Stimulated activated CD8-positive, alpha-beta memory T cell treated with anti-CD3 and anti-CD28 coated beads, Interleukin-2, amount 100 ng/mL, for 1 hour (primary cell): ENCODE measurements at places on chromosomes 13 and 19.

GRCh38 chr13:109533350-109533749 lies 253.0 kb downstream of the IRS2 start:
- DNase-seq: no peak

- no peak for DNase-seq
Observed at GRCh38 chr19:46691104-46691503, 25.8 kb downstream of the PRKD2 start.

DNA sequence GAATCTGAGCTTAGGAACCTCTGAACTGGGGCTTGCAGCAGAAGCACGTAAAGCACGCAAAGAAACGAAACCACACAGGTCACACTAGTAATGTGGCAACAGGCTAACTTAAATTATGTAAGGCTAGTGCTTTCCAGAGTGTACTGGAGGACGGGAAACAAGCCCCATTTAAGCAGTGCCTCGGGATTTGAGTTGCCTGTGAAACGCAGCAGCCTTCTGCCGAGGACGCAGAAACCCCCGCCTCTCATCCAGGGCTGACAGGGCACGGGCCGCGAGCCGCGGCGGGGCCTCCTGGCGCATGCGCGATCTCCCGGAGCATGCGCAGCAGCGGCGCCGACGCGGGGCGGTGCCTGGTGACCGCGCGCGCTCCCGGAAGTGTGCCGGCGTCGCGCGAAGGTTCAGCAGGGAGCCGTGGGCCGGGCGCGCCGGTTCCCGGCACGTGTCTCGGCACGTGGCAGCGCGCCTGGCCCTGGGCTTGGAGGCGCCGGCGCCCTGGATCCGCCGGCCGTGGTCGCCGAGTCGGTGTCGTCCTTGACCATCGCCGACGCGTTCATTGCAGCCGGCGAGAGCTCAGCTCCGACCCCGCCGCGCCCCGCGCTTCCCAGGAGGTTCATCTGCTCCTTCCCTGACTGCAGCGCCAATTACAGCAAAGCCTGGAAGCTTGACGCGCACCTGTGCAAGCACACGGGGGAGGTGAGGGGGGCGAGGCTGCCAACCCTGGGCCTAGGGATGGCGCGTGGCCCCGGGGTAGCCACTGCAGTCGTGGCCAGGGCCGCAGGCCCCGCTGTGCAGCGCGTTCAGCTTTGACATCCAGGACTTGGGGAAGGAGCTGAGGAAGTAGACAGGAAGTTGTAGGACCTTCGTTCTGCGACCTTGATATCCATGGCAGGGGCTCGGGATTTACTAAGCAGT lies at the start of gene GTF3A:
GTF3A (plus strand) TSS at position 374 of the 912 bp plus-strand sequence.
- peak; percentile 70 for DNase-seq

- DNase-seq: no peak
Observed at GRCh38 chr19:19579533-19580361, 38.7 kb downstream of the PBX4 start.

DNA sequence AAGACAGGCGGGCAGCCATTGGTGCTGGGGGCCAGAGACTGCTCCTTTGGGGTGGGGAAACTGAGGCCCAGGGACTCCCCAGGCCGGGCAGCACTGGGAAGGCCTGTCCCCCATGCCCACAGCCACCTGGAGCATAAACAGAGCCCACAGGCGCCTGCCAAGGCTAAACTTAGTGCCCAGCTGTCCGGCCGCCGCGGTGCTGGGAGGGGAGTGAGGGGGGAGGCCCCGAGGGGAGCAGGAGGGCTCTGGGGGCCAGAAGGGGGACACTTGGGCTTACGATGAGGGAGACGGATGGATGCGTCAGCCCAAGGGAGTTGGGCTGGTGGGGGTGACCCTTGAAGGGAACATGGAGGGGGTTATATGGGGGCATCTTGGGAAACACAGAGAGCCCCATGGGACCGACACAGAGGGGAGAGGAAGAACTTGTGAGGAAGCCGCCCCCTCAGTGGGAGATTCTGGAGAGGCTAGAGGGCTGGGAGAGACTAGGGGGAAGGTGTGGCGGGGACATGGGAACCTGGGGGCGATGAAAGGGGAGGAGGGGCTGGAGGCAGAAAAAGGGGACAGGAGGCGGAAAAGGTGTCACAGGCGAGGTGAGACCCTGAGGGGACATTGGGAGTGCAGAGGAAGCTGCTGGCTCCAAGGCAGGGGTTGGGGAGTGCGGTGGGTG lies 2.2 kb downstream of the CERS1 start:
- no peak for DNase-seq

GRCh38 chr13:73058736-73059459 lies at the start of gene KLF5:
Gene KLF5, plus strand, starts transcription at chr13:73059005. Its CDS starts 323 bp downstream, at chr13:73059328.
- DNase-seq: peak; percentile 92

GRCh38 chr13:74675972-74676371 lies 541.8 kb upstream of the KLF12 start:
- no peak for DNase-seq

GRCh38 chr13:73337532-73337931 lies 278.7 kb downstream of the KLF5 start:
- no peak for DNase-seq

GRCh38 chr19:7833225-7834099 lies 3.4 kb downstream of the EVI5L start:
- no peak for DNase-seq

DNA sequence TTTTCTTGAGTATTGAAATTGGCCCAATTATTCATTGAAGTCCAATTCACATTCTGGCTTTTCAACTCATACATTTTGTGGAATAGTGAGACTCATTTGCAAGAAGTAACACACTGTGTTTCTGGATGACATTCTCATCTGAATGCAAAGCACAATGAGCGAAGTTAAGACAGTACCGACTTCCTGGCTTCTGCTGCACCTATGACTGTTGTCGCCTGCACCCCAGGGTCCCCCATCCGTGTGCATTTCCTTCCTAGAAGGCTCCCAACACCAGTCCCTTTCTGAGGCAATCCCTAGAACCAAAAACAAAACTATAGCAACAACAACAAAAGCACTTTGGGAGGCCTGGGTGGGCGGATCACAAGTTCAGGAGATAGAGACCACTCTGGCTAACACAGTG lies 183.3 kb downstream of the SHISA2 start:
- no peak for DNase-seq

DNA sequence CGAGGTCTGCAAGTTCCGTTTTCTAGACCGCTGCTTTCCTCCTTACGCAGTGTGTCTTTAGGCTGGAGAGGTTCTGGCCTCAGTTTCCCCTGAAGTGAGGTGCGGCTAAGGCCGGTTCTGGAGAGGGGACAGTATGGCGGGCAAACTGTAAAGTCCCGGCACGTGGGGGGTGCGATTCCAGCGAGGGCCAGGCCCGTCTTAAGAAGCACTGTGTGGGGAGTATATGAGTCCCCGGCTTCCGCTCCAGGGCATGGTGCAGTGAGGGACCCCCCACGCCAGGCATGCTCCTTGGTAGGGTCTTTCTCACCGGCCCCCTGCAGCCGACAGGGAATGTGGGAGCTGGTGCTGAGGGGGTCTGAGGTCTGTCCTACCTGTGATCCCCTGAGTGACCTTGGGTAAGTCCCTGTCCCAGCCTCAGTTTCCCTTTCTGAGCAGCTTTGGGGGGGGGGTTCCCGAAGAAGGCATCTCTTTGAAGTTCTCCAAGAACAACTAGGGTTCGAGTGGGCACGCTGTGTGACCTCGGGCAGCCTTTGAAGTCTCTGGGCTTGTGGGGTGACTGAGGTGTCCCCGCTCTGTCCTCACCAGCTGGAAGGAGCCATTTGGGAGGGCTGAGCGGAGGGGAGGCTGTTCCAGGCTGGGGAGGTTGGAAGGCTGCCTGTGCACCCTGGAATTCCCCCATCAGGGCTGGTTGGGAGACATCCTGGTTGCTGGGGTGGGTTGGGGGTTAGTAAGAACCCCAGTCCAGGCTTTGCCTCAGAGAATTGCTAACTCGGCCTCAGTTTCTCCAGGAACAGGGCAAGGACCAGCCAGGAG lies 1.5 kb downstream of the NFIC start:
- no peak for DNase-seq

- DNase-seq: no peak
Observed at GRCh38 chr19:29690842-29691241, 24.2 kb downstream of the C19orf12 start.

DNA sequence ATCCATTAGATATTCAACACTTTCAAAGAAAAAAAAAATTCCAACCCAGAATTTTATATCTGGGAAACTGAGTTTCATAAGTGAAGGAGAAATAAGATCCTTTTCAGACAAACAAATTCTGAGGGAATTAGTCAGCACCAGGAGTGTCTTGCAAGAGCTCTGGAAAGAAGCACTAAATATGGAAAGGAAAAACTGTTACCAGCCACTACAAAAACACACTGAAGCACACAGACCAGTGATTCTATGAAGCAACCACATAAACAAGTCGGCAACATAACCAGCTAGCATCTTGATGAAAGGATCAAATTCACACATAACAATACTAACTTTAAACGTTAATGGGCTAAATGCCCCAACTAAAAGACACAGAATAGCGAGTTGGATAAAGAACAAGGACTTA lies 368.4 kb upstream of the MIR17HG start:
- DNase-seq: no peak

DNA sequence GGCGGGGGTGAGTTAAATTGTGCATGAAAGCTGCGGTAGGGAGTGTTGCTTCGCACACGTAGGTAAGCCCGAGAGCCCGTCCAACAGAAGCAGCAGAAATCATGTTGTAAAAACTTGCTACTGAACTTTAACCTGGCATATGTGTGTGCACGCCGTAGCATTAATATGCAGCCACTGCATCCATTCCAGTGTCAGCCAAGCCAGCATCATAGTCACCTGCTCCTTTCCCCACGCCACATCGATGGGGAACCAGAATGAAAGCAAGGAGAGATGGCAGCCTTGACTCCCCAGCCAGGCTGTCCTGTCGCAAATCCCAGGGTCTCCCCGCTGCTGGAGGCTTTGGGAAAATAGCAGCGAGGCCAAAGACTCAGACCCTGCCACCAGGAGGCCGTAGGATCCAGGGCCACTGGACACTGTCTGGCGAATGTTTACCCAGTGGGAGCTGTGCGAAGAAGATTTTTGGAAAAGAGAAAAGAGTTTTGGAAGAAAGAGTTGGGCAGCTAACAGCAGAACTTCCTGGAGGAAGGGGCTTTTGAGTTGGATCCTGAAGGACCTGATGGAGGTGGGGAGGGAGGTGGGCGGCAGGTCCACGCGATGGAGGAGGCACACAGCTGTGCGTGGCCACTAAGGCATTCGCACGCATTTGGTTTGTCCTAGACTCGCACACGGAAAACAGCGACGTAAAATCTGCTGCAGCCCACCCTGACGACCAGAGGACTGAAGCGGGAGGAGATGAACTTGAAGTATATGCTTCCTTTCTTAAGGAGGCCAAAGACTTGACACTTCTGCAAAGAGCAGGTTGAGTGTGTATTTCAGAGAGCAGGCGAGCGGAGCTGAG lies 48.7 kb upstream of the RANBP3 start:
- no peak for DNase-seq

DNA sequence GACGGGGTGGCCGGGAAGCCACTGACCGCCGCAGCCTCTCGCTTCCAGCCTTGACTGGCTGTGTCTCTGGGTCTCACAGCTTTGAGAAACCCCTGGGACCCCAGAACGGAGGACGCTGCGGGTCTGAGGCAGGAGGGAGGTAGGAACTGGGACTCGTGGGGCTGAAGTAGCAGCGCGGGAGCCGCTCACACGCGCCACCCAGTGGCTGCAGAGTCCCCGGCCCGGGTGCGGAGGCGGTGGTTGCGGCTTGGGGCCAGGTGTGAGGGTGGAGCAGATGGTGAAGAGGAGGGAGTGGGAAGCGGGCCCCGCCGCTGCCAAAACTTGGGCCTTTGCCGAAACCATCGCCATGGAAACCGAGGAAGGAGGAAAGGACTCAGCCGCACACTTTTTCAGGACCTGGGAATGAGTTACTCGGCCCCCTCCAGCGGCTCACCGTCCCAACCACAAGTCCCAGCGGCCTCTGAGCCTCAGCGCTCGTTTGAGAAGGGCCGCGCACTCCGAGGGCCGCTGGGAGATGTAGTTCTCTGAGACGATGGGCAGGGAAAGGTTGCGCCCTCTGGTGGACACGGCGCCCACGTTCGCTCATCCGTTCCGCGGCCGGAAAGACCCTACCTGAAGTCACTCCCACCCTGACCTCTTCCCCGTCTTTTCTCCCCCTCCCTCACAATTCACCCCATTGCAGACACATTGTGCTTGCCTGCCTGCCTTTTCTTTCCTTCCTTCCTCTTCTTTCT lies 2.2 kb upstream of the SLC17A7 start:
- peak; percentile 84 for DNase-seq

- no peak for DNase-seq
Observed at GRCh38 chr19:4582980-4583842, 23.7 kb upstream of the SEMA6B start.

GRCh38 chr19:7534531-7535046 lies 928 bp upstream of the PNPLA6 start:
- no peak for DNase-seq

DNA sequence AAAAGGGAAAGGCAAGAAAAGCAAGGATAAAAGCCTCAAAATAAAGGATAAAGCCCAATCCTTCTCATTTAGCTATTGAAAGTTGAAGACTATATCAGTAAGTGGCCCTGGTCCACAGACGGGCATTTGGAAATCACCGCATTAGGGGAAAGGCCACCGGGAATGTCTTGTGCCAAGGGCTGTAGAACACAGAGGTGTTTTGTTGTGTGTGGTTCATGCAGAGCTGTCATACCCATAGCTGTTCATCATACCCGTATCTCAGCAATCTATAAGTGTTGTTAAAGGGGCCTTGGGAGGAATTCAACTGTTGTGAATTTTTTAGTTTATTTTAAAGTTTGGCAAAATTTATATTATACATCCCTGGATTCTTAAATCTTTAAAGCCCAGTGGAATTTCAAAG lies 33.0 kb downstream of the DLEU7 start:
- no peak for DNase-seq

- no peak for DNase-seq
Observed at GRCh38 chr13:101018720-101019119, 344.1 kb upstream of the TMTC4 start.

DNA sequence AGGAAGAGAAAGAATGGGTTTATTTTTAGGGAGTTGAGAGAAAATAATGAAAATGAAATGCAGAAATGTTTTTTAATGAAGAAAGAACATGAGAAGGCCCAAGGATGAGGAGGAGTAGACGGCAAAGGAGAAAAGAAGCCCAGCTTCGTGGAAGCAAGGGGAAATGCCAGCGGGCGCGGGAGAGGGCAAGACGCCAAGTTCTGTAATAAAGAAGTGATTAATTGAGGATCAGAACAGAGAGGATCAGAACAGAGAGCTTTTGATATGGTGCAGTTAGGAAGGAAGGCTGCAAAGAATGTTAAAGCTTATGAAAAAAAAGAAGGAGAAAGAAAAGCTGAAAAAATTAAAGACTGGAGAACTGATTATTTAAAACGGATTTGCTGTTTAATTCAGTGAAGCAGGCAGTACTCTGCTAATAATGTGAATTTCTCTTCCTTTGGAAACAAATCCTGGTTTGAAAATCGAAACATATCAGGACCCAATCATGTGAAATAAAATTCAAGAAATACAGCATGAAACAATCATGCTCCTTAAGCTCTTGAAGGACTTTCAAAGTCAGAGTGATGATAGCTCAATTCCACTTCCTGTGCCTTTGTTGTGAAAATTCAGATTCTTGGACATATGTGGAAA lies 99.3 kb upstream of the SOX1 start:
- DNase-seq: no peak
